ENCODE measurements at places on chromosomes 1 and 21. TPM values are rescaled to one million over a fixed set of nuclear protein-coding genes. Genes with fewer than 3 reads are reported as not detected.

Gene SYT11
- 25.1 TPM for total RNA-seq

Gene CHD5
- total RNA-seq, result 16.9 TPM

DNA sequence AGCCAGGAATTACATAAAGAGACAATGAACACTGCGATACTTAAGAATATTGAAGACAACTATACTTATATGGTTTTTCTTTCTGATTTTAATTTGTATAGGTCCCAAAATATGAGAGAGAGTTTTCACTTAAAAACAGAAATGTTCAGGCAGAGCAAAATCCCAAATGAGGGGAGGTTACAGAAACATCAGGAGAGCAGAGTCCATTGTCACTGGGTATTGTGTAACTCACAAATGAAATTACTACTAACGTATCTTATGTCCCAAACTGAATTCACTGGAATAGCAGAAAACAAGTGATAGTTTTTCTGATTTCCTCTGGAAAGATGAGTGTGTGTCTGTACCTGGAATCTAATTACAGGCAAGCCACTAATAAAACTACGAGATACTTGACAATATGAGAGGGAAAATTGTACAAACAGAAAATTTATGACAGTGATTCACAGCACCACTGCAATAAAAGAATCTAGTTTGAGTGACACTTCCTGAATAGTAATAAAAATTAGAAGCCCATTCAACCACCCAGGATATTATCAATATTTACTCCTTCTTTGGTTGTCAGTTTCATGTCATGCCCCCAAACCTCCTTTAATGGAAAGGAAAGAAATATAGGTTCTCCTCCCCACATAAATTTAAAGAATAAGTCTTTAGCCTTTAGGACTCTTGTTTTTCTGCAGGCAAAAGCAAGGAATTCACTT lies 522.6 kb downstream of the ADGRL2 start:
- no peaks in the 10 kb centered on the region for H3K4me1 ChIP-seq
- no peaks in the 10 kb centered on the region for H3K36me3 ChIP-seq
- no peak for DNase-seq
- no peak overlapping the region for H3K27ac ChIP-seq

- H3K27me3 ChIP-seq, result no peaks in the 10 kb centered on the region
- DNase-seq, result no peak
- no peaks in the 10 kb centered on the region for H3K36me3 ChIP-seq
- H3K4me1 ChIP-seq, result peaks cover 68% of the 10 kb centered on the region
- H3K4me3 ChIP-seq, result no peak overlapping the region
- peak overlapping the region; percentile 84 for H3K27ac ChIP-seq
Measured at GRCh38 chr1:66273656-66274055, 260.3 kb upstream of the SGIP1 start.

DNA sequence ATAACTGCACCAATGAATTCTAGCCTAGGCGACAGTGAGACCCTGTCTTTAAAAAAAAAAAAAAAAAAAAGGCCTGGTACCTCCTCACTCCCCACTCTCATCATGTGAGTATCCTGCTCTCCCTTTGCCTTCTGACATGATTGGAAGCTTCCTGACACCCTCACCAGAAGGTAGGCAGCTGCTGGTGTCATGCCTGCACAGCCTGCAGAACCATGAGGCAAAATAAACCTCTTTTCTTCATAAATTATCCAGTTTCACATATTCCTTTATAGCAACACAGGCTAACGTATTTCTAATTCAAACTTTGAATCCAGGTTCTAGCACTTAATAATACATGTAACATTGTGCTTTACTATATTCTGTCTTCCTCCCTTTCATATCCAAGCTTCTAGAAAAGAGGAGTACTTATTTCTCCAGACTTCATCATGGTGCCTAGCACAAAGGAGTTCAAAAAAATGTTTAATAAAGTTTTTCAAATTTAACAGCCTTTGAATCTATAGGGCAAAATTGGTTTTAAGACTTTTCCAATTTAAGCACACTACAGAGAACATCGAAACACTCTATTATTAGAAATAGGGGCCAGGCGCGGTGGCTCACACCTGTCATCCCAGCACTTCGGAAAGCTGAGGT lies 5.6 kb downstream of the AHCTF1 start:
- no peak for DNase-seq
- no peak overlapping the region for H3K27ac ChIP-seq
- no peaks in the 10 kb centered on the region for H3K27me3 ChIP-seq
- H3K4me3 ChIP-seq, result no peak overlapping the region
- H3K4me1 ChIP-seq, result peaks cover 24% of the 10 kb centered on the region
- no peaks in the 10 kb centered on the region for H3K36me3 ChIP-seq

- H3K27me3 ChIP-seq, result no peaks in the 10 kb centered on the region
- no peak overlapping the region for H3K4me3 ChIP-seq
- H3K4me1 ChIP-seq, result peaks cover 100% of the 10 kb centered on the region
- H3K27ac ChIP-seq, result peak overlapping the region; percentile 99
- peaks cover 71% of the 10 kb centered on the region for H3K36me3 ChIP-seq
- DNase-seq, result no peak
Measured at GRCh38 chr1:201489643-201490261, 17.2 kb downstream of the CSRP1 start.

DNA sequence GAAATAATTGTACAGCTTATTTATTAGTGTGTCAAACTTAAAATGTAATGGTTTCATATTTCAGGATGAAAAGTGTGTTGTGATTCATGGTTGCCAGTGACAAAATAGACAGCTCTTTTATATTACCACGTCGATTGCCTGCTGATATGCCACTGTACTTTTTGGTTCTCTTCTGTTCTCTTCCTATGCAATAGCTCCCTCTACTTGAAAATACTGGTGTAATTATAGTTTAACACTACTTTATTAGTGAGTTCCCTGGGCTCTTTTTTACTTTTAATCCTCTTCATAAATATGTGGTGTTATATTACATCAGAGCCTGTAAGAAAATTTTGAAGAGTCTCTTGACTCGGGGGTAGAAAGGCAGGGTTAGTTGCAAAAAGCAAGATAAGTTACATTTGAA lies 111.3 kb downstream of the PATJ start:
- H3K4me1 ChIP-seq, result no peaks in the 10 kb centered on the region
- DNase-seq, result no peak
- no peaks in the 10 kb centered on the region for H3K27me3 ChIP-seq
- H3K4me3 ChIP-seq, result no peak overlapping the region
- H3K27ac ChIP-seq, result no peak overlapping the region

DNA sequence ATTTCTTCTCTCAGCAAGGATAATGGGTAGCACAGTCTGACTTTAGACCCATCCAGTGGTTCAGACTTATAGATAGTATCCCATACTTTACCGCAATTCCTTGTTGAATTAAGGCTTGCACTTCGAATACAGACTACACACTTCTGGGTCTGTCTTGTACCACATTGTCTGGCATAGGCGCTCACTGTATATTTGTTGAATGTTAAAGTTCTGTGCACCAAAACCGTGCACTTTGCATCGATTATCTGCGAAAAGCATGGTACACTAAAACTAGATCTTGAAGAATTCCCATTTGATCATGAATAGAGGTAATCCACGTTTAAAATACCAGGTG lies 556 bp upstream of the RYR2 start:
- no peak for DNase-seq
- H3K4me3 ChIP-seq, result peak overlapping the region; percentile 81
- peak overlapping the region; percentile 89 for H3K27ac ChIP-seq
- H3K27me3 ChIP-seq, result no peaks in the 10 kb centered on the region
- no peaks in the 10 kb centered on the region for H3K36me3 ChIP-seq

- no peak overlapping the region for H3K27ac ChIP-seq
- H3K27me3 ChIP-seq, result no peaks in the 10 kb centered on the region
- H3K4me3 ChIP-seq, result no peak overlapping the region
- no peaks in the 10 kb centered on the region for H3K36me3 ChIP-seq
- peaks cover 83% of the 10 kb centered on the region for H3K4me1 ChIP-seq
- no peak for DNase-seq
Measured at GRCh38 chr21:45088116-45088515, 13.7 kb downstream of the ADARB1 start.

Gene CD53
- 18.1 TPM for total RNA-seq

Gene ZFP69
- 2.5 TPM for total RNA-seq

DNA sequence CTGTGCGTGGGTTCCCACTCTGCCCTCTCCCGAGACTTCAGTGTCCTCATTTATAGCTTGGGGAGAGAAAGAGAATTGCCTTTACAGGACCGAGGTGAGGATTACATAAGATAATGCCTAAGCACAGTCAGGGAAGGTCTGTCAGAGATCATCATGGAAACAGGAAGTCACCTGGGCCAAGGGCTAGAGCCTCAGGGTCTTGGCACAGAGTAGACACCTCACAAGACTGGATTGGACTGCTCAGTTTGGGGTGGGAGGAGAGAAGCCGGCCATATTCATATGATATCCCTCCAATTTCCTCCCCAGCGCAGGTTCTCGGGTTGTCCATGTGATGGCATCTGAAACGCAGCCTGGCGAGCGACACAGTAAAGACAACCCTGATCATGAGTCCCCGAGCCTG lies 3.8 kb downstream of the CNR2 start:
- no peak overlapping the region for H3K4me3 ChIP-seq
- no peaks in the 10 kb centered on the region for H3K4me1 ChIP-seq
- DNase-seq, result no peak
- no peaks in the 10 kb centered on the region for H3K27me3 ChIP-seq

Gene AMY1A
- total RNA-seq, result not detected

GRCh38 chr1:151143057-151143435 lies 3.4 kb downstream of the SEMA6C start:
- H3K36me3 ChIP-seq, result peaks cover 27% of the 10 kb centered on the region
- H3K27ac ChIP-seq, result peak overlapping the region; percentile 89
- H3K27me3 ChIP-seq, result no peaks in the 10 kb centered on the region

DNA sequence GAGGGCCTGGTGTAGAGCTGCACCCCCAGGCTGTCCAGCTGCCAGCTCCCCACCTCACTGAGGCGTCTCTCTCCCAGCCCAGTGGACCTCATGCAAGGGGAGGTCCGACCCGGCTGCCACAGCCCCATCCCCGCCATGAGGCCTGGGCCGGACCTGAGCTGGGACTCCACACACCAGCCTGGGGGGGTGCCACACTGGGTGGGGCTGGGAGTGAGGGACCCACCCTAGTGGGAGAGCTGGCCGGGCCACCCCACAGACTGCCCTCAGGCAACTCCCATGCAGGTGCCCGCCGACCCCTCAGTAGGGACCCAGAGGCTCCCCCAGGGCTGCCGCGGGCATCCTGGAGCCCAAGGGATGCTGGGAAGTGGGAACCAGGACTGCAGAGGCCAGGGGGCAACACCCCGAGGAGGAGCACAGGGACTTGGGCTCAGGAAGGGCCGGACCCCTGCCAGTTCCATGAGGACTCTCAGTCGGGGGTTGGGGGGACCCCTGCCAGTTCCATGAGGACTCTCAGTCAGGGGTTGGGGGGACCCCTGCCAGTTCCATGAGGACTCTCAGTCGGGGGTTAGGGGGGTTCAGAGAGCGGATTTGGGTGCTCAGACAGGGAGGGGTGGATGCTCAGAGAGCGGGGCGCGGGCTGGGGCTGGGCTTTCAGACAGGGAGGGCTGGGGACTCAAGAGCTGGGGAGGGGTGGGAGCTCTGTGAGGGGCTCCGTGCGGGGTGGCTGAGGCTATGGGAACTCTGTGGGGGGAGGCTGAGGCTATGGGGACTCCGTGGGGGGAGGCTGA lies 1.2 kb upstream of the RNF223 start:
- no peak overlapping the region for H3K27ac ChIP-seq
- H3K36me3 ChIP-seq, result no peaks in the 10 kb centered on the region
- no peak for DNase-seq

DNA sequence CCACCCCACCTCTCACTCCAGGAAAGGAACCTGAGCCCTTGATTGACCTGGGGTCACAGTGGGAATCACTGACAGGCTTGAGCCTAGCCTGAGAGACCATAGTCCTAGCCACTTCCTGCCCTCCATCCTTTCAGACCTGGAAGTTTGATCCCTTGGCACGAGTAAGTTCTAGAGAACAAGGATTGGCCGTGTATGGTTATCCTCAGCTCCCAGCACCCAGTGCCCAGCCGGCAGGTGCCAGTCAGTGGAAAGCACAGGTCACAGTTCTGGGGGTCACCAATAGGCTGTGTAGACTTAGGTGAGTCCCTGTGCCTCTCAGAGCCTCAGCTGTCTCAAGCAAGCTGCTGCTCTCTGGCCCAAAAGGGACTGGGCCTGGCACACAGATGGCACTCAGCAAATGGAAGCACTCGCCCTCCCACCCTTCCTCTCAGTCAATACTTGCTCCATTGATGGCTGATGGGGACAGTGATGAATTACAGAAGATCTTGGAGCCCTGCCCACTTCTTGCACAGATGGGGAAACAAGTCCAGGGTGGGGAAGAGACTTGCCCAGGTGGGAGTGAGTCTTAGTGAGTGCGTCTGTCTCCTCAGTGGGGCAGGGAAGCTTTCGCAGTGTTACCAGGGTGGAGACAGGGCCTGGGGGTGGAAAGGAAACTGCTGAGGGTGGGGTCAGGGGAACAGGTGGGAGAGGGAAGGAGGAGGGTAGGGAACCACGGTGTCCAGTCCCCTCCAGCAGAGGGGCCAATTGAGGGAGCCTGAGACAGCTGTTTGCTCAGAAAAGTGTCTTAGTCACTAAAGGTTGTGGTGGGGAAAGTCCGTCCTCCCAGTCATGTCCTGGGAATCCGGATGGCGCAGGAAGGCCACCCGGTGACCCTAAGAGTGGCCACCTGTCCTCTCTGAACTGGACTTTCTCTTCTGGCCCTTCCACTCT lies 2.6 kb upstream of the KCNQ4 start:
- H3K4me3 ChIP-seq, result no peak overlapping the region
- no peaks in the 10 kb centered on the region for H3K36me3 ChIP-seq
- peaks cover 35% of the 10 kb centered on the region for H3K4me1 ChIP-seq
- no peak for DNase-seq

DNA sequence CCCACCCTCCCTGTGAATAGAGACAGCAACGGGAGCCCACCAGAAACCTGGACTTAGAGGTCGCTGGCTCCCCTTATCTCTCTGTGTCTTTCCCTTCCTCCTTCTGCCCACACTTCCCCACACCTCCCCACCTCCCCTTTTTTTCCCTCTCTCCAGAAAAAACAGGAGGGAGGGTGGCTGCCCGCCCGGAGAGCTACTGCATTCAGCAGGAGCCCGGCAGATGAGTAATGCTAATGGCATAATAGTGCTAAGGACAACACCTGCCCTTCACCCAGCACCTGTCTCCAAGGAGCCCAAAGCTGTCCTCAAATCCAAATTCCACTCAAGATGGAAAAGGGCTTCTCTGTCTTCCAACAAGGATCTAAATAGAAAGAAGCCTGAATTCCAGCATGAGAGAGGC lies 11.4 kb upstream of the PRELP start:
- no peaks in the 10 kb centered on the region for H3K27me3 ChIP-seq
- H3K27ac ChIP-seq, result peak overlapping the region; percentile 94
- DNase-seq, result no peak
- H3K4me1 ChIP-seq, result peaks cover 44% of the 10 kb centered on the region
- H3K4me3 ChIP-seq, result no peak overlapping the region

Gene MSH4
- total RNA-seq, result 0.17 TPM

Gene IGFN1
- total RNA-seq, result not detected

Gene LRRC53
- total RNA-seq, result under 0.01 TPM

Gene TACSTD2
- total RNA-seq, result 2.2 TPM

Gene ZNF670
- total RNA-seq, result 4.0 TPM

DNA sequence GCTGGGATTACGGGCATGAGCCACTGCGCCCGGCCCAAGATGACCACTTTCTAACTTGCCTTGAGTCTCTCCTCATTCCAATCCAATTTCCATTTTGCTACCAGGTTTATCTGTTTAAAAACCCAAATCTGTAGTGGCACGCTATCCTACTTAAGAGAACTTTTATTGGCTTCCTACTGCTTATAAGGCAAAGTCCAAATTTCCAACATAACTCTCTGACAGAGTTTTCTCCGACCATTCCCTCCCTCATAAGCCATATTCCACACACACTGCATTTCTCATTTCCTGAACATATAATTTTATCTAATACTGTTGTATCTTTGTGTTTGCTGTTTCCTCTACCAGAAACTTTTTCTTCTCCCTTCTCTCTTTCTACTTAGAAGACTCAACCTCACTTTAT lies 15.3 kb downstream of the SF3A3 start:
- DNase-seq, result no peak
- no peaks in the 10 kb centered on the region for H3K4me1 ChIP-seq
- H3K27ac ChIP-seq, result no peak overlapping the region

Gene MTMR11
- 9.9 TPM for total RNA-seq
